Calu3 (cell line): ENCODE measurements at places on chromosomes 12 and 14. TPM values are rescaled to one million over a fixed set of nuclear protein-coding genes. Genes with fewer than 3 reads are reported as not detected.

The AVPR1A gene
- 0.66 and 0.98 TPM in 2 replicates for total RNA-seq

The VEZT gene
- total RNA-seq, result 149 and 160 TPM in 2 replicates

The DPPA3 gene
- not detected in 2 replicates for total RNA-seq

The FAM186B gene
- total RNA-seq, result 0.29 and 0.47 TPM in 2 replicates

The HOXC6 gene
- 0.71 and 1.2 TPM in 2 replicates for total RNA-seq

The MGP gene
- total RNA-seq, result 0.64 TPM in 1 of 2 replicates, not detected in the other

The IFT81 gene
- 13.0 and 16.4 TPM in 2 replicates for total RNA-seq

The KHNYN gene
- 47.6 and 54.6 TPM in 2 replicates for total RNA-seq

The SMAGP gene
- total RNA-seq, result 60.9 and 64.1 TPM in 2 replicates

The GPR135 gene
- 5.5 and 6.3 TPM in 2 replicates for total RNA-seq
